ENCODE measurements at places on chromosomes 2 and 18.

DNA sequence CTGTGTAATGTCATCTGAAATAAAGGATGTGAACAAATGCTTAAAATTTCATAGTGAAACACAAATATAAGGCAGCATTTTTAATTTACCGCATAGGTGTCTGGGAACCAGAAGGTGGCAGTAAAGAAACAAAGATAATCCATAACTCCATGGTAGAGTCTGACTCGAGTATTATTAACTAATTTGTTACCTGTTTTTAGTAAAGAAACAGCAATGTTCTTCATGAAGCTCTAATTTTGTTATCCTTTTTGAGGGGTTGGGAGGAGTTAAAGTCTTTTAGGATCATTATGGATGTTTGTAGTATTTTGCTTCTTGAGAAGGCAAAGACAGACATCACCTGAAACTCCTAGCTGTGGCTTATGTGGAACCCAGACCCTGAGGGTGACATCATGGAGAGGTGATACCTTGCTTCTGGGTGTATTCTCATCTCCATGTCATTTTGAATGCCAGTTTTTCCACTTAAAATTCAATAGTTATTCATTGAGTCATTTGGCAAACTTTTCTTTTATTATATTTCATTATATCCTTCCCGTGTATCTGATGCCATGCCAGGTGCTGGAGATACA lies 286.2 kb upstream of the EPAS1 start:
- no peak for DNase-seq

DNA sequence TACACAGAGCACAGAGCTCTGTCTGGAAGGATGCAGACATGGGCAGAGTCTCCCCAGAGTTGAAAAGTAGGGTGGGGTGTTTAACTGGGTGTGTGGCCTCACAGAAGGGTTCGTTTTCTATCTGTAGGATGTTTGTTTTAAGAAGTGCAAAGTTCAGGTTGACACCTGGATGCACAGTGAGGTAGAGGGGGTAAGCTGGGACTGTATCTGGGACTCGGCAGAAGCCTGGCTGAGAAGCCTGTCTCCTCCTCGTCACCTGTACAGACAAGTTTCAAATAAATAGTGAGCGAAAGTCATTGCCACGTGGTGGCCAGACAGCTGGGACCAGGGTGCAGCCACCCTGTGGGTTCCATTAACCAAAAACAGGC lies 145.9 kb downstream of the KLHL29 start:
- no peak for DNase-seq

DNA sequence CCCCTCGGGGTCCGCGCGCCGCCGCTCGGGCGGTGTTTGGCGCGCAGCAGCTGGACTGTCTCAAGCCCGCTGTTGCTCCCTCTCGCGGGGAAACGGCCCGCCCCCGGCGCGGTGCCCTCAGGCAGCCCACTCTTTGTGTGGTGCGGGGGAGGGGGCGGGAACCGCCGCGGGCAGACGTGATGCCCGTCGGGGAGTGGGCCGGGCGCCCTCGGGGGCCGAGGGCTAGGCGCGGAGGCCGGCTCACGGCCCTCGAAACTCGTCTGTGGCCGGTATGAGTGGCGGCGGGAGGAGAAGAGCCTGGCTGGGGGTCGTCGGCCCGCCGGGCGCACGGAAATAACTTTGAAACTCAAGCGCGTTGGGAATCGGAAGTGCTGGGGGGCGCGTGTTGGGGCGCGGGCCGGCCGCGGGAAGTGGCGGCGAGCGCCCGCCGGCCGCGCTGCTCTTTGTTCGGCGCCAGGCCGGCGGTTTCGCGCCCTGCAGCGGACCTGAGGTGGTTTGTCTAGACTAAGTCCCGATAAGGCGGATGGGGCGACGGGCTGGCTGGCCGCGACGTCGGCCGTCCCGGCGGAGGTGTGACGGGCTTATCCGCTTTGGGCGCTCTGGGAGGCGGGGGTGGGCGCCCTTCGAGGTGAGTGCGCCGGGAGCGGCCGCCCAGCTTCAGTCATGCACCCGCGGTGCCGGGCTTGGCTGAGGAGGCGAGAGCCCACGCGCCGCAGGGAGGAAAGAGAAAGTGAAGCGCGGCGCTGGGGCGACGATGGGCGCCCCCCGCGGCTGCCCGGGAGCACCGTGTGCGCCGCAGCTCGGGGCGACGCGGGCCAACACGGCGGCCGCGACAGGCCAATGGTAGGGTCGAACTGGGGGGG lies 679 bp downstream of the PTMA start:
- no peak for DNase-seq

GRCh38 chr18:37289423-37289822 lies 276.2 kb downstream of the CELF4 start:
- no peak for DNase-seq

DNA sequence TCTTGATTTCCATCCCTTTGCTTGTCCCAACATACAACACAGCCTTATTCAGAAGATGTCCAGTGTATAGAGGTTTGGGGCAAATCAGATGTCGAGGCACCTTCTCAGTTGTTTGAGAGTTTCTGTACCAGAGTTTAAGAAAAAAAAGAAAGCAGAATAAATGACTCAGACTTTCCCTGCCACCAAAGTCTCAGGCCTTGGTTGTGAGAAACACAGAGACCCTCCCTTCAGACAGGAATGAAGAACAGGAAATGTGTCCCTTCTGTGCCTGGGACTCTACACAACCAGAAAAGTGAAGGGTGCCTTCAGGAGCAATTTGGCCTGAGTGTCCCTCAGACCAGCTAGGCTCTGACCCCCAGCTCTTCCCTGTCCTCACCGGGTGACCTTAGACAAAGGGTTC lies 37.3 kb upstream of the REL start:
- no peak for DNase-seq

- peak; percentile 50 for DNase-seq
Measured at GRCh38 chr2:136247204-136247950, 129.4 kb upstream of the CXCR4 start.

DNA sequence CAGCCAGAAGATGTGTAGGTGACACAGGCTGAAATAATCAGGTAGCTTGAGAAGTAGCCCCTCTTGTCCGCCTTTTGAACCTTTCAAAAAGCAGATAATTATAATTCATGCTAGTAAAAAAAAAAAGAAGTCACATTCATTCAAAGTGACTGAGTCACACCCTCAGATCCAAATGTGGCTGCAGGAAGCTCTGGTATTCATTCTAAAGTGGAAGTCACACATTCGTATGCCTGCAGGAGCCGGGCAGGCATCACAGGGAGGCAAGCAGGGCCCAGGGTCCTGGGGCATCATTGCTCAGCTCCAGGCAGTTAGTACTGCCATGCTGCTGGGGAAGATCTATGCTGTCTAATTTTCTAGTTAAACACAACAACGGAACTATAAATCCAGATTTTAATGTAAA lies 21.7 kb upstream of the RAB11FIP5 start:
- no peak for DNase-seq

GRCh38 chr2:75679556-75679955 lies 31.2 kb downstream of the GCFC2 start:
- no peak for DNase-seq

DNA sequence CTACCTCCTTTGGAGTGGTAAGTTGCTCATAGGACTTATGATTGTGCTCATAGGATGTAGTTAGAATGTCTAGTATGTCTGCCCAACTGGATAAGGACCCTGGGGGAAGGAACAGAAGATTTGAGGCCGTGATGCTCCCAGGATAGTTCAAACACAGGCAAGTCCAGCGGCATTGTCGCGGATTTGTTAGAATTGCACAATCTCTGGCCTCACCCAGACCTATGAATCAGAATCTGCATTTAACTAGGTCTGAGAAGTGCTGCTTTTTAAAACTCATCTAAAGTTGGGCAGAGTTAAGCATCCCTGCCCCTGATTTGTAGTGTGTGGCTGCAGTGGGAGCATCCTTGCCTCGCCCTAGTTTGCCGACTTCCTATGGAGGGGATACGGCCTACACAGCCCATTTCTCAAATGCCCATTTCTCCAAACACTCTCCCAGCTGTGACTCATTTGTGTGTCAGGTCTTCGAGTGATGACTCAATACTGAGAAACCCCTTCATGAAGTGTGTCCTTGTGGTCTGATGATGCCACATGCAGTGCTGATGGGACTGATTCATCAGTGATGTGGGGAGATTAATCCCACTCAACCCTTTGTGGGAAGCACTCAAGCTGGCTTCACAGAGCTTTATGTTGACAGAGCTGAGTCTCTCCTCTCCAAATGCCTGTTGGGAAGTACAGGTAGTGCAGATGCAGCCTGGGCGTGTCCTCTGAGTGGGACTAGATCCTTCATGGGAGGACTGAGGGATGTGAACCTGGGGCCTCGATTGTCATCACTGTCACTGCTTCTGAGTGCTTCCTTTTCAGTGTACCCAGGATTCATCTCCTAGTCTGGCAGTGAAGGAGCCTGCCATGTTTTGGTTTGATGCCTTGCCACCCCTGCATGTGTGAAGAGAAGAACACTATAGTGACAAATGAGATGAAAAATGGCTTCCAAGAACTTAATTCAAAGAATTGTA lies 18.7 kb downstream of the SMIM21 start:
- peak; percentile 12 for DNase-seq

DNA sequence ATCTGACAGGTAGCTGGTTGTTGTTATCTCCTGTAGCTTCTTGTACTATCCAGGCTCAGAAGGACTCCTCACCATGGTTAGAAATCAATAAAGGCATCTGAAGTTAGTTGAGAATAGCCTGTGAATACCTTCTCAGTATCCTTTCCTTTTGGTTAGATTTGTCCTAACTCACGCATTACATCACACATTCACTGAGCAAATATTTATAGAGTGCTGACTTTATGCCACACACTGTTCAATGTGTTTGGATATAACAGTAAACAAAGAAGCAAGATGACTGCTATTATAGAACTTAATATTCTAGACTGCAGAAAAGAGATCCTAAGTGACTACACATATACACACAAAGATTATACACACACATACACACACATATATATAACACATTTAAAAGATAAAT lies 889.9 kb upstream of the CHAC2 start:
- no peak for DNase-seq

DNA sequence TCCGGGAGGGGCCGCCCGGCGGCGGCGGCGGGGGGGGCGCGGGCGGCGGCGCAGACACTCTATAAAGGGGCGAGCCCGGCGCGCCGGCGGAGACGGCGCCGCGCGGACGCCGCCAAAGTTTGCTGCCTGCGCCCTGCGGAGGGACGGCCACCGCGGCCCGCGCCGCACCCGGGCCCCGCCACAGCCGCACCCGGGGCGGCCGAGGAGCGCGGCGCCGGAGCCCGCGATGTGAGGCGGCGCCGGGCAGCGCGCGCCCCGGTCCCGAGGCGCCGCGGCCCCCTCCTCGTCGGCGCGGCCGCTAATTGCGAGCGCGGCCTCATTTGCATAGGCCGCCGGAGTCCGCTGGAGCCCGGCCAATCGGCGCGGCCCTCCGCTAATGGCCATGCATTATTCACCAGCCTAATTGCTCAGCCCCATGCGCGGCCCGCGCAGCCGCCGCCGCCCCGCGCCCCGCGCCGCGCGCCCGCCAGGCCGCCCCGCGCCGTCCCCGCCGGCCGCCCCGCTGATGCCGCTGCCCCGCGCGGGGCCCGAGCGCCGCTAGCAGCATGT lies at the start of gene SALL3:
Gene SALL3 (plus strand): TSS at position 89 of the 549 bp plus-strand sequence. CDS start 457 bp downstream, at position 546.
- DNase-seq: no peak

DNA sequence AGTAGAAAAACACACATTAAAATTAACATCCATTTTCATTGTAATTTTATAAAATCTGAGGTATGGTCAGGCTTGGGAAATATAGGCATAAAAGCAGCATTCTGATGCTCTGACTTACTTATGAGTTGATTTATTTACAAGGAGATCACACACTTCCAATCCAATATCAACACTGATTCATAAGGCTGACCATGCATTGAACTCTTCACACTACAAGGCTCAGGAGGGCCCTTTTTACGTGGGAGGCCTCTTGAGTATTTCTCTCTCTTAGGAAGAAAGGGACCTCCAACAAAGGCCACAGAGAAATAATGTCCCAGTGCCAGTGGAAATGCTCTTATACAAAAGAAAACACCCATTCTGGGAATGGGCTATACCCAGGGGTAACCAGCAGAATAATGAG lies 222.8 kb downstream of the NAPG start:
- DNase-seq: no peak

GRCh38 chr2:128495996-128496547 lies 177.4 kb upstream of the HS6ST1 start:
- DNase-seq: no peak

GRCh38 chr18:37430357-37431076 lies 135.1 kb downstream of the CELF4 start:
- no peak for DNase-seq

DNA sequence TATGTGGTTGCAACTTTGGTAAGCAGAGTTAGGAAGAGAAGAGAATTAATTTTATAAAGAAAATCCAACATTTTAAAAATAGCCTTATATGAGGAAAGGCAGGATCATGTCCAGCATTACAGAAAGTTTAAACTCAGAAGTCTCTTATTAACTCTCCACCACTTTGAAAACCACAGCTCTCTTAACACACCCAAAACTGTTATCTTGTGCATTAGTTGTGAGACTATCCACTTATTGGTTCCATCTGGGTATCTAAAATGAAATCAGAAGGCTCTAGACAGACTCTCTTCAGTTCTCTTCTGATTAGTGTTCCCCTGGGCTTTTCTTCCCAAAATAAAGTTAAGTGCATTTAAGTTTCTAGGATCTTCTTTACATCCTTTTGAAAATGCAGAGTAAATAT lies 251.5 kb downstream of the TXNL1 start:
- DNase-seq: no peak

- no peak for DNase-seq
Measured at GRCh38 chr2:226366920-226367319, 432.7 kb downstream of the IRS1 start.

DNA sequence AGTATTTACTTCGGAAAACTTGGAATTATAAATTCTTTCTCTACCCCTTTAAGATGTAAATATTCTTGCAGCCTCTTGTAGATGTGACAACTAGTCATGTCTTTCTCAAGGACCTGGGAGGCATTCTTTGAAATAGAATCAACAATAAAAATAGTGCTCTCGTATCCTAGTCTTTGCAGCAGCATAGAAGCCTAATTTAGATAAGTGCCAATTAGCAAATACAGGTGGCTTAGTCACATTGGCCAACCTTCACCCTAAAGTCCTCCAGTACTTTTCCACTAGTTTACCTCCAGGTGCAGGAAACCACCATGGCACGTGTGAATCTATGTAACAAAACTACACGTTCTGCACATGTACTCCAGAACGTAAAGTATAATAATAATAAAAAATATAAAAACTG lies 3.5 kb upstream of the ZSWIM2 start:
- DNase-seq: no peak

DNA sequence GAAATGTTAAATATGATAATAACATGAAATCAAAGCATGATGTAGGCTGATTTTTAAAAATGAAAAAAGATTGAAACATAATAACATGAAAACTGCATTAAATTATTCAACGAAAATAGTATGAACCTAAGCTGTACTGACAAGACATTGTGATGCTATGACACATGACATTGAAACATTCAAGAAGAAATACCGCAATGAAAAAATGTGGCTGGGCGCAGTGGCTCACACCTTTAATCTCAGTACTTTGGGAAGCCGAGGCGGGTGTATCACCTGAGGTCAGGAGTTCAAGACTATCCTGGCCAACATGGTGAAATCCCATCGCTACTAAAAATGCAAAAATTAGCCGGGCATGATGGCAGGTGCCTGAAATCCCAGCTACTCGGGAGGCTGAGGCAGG lies 14.6 kb downstream of the CXCR1 start:
- DNase-seq: no peak

DNA sequence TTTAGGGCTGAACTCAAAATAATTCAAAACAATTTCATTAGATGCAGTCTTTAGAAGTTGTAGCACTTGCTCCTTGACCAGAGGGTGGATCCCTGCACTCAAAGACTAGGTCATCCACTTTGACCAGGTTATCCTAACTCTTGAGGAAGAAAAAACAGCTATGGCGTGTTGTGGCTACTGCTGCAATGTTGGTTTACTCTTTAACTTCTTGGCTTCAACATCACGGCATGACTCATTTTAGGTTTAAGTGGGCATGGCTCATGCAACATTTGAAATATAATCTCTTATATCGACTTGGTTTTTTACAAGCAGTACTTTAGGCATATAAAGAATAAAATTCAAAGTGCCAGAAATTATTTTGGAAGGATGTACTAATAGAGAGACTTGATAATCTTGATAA lies 35.4 kb downstream of the ANKRD29 start:
- no peak for DNase-seq

Measured in stimulated activated CD4-positive, alpha-beta T cell treated with anti-CD3 and anti-CD28 coated beads, TNF-alpha, amount 100 ng/mL, for 48 hours (primary cell).